ENCODE measurements at places on chromosomes 2 and 18.

DNA sequence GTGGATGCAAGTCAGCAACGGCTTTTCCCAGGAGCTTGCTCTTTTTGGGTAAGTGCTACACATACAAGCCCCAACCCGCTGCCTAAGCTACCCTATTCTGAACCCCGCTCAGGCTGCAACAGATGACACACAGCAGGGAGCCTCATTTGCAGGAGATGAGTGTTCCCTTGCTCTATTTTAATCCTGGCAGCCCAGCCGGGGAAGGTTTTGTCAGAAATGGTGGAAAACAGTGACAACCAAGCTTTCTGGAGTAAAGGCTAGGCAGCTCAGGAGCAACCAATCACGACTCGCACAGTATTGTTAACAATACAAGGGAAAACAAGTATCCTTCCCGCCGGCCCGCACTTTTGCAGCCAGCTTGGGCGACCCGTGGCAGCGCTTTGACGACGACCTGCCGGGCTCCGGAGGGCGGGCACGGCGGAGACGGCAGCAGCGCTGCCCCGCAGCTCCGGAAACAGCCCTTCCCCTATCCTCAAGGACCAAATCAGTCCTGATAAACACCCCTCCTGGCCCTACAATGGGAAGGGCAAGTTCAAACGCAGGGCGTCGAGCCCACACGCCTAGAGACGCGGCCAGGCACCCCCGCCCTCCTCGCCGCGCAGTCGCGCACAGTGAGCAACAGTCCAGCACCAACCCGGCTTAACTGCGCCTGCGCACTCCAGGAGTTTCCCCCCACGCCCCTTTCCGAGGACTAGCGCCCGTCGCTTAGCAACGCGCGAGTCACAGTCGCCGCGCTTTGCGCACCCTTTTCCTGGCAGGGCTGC is 74.3 kb upstream of the TSPYL6 start:
- DNase-seq, result peak; percentile 86

DNA sequence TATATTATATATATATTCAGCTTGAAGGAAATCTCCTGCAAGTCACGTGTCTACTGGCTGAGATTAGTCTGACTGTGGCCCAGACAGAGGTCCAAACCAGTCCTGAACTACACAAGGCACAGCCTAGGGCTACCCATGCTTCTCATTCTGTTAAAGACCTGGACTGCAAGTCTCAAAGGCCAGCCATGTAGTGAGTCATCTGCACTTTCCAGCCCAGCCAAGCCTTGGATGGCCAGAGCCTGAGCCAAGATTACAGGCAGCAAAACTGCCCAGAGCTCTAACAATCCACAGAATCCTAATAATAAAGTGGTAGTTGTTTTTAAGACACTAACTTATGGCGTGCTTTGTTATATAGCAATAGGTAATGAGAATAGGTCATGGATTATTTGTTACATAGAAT is 259.6 kb downstream of the SS18 start:
- DNase-seq, result no peak

DNA sequence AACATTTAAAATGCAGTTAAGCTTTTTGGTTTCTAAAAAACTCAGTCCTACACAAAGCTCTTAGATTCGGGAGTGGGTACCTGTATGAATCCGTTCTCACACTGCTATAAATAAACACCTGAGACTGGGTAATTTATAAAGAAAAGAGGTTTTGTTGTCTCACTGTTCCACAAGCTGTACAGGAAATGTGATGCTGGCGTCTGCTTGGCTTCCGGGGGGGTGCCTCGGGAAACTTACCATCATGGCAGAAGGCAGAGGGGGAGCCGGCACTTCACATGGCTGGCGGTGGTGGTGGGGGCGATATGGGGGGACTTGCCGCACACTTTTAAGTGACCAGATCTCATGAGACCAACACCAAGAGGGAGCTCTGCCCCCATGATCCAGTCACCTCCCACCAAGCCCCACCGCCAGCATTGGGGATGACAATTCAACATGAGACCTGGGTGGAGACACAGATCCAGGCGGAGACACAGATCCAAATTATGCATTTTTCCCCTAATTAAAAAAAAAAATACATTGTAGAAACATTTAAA is 222.5 kb downstream of the GBX2 start:
- no peak for DNase-seq

GRCh38 chr18:65607161-65607560 is 143.7 kb upstream of the CDH7 start:
- DNase-seq, result no peak

- DNase-seq, result no peak
Measured at GRCh38 chr2:227853765-227854271, 17.6 kb upstream of the DAW1 start.

GRCh38 chr2:238381341-238382115 is 45.2 kb upstream of the ASB1 start:
- DNase-seq, result no peak

GRCh38 chr2:204445149-204445548 is 100.1 kb upstream of the PARD3B start:
- no peak for DNase-seq

DNA sequence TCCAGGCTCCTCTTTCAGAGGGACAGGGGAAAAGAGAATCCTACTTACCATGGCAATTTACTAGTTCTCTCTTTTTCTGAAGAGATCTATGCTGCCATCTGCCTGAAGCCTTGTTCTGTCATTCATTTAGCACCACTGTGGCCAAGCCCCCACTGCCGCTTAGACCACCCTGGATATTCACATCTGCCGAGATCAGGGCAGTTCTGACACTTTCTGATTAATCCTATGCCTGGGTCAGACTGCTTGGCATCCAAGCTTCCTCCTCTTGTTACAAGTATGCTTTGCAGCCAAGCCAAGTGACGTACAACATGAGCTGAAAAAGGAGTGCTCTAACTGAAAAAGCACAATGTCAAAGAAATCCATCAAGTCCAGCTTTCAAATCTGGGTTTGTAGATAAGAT is 332.6 kb downstream of the SUCLG1 start:
- DNase-seq, result no peak

- DNase-seq, result no peak
Measured at GRCh38 chr18:44548291-44549221, 132.1 kb upstream of the SETBP1 start.

GRCh38 chr2:127110985-127111384 is 4.0 kb upstream of the BIN1 start:
- DNase-seq, result no peak

- peak; percentile 21 for DNase-seq
Measured at GRCh38 chr2:18178736-18179349, 300.4 kb downstream of the KCNS3 start.

DNA sequence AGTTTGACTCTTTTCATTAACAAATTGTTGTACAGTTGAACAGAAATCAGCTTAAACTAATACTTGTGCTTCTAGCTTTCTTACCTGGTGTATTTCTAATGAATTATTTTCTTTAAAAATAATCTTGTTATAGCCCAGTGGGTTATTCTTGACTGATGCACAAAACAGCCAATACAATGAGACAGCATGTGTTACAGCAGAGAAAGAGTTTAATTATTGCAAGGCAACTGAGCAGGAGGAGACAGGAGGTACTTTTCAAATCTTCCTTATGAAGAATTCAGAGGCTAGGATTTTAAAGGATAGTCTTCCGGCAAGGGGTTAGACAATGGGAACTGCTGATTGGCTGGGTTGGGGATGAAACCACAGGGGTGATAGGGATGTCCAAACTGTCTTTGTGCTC is 64.5 kb upstream of the TPO start:
- DNase-seq, result no peak

- no peak for DNase-seq
Measured at GRCh38 chr2:38613849-38614213, 11.1 kb upstream of the HNRNPLL start.

DNA sequence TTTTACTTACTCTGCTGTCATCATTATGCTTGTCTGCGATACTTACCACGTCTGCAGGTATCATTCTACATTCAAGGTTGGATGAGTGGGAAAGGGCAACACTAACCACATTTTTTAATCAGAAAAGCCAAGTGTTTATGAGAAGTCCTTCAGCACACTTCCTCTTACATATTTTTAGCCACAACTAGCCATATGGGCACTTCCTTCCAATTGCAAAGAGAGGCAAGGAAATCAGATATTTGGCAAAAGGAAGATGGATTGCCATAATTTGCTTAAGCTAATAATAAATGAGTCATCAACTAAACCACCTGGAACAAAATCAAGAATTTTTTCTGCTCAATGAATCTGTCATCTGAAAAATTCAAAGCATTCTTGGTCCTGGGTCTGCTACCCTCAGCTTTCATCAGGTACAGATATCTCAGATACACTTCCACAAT is 16.7 kb upstream of the MRO start:
- no peak for DNase-seq

- no peak for DNase-seq
Measured at GRCh38 chr2:134240061-134240460, 13.8 kb upstream of the MGAT5 start.

- DNase-seq, result no peak
Measured at GRCh38 chr18:53686965-53687364, 537.5 kb downstream of the MBD2 start.

DNA sequence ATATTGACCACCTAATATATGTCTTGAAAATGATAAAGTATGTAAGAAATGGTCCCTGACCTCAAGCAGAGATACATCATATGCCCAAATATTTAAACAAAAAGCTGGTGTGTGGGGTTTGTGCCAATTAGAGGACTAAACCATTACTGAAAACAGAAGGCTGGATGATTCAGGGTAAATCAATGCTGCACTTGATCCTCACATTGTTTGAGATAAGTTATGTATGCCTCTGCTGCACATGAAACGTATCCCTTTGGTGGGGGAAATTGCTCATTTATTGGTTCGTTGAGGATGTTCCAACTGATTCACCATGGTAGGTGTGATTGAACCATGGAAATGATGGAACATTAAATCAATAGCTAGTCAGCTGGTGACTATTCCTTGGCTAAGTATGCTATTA is 24.7 kb upstream of the DARS1 start:
- DNase-seq, result no peak

GRCh38 chr2:158410132-158410531 is 46.4 kb downstream of the CCDC148 start:
- no peak for DNase-seq

DNA sequence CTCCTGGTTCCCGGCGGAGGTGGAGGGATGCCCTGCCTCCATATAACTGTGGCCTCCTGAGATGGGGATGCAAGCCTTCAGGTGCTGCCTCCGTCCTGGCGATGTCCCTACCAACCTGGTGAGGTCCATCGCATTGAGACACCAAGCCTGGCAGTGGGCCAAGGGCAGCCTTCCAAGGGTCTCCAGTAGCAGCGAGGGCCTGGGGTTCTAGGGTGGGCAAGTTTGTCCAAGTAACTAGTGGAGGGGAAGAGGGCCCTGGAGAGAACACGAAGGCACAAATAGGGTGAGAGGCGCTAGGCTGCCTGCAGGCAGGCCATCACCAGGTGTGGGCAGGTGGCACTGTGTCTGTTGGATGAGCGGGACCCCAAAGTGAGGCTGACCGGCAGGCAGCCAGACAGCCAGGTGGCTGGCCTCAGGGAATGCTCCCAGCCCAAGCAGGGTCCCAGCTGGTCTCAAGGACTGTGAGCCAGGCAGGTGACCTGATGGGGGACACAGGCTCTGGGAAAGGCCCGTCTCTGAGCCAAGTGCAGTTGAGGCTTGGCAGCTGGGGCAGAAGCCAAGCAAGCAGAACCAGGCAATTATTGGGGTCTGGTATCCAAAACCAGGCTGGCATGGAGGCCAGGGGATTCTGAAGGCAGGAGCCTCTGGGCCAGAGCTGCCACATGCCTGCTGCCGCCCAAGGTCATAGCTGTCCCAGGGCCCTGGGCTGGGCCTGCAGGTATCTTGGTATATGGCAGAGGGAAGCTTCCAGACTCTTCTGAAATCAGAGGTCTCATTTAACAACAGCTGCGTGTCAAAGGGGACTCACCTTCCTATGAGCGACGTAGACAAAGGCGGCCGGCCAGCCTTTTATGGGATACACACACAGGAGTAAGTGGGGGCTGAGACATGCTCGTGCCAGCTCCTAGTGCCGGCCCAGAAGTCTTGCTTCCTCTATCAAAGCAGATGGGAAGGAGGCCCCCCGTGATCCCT is 23.4 kb downstream of the RAMP1 start:
- no peak for DNase-seq

- no peak for DNase-seq
Measured at GRCh38 chr2:172248785-172249187, 146.1 kb upstream of the DLX2 start.

DNA sequence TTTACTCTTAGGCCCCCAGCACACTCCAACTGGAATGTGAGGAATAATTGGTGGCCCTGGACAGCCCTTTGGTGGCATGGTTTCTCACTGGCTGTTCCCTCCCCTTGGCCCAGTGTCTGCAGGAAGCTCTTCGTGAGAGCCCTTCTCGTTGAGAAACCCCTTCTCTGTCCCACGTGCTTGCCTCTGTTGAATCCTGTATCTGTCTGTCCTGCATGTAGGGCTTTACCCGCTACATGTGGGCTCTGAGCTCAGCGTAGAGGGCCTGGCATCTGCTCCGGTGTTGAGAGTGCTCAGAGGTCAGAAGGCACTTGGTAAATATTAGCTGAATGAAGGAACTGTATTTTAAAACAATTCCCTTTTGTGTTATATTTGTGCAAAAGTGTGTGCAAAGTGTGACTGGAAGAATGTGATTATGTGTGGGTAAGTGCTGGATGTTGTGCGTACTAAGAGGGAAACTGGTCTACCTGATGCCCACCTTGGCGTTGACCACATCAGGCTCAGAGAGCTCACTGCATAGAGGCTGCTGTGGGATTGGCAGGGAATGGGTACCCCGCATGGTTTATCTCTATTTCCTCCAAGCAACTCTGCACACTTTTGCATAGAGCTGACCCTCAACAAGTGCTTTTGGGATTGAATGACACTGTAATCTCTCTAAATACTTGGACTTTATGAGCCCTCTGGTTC is 40.0 kb downstream of the RNF144A start:
- no peak for DNase-seq

GRCh38 chr2:29698216-29698615 is 223.2 kb downstream of the ALK start:
- DNase-seq, result no peak

DNA sequence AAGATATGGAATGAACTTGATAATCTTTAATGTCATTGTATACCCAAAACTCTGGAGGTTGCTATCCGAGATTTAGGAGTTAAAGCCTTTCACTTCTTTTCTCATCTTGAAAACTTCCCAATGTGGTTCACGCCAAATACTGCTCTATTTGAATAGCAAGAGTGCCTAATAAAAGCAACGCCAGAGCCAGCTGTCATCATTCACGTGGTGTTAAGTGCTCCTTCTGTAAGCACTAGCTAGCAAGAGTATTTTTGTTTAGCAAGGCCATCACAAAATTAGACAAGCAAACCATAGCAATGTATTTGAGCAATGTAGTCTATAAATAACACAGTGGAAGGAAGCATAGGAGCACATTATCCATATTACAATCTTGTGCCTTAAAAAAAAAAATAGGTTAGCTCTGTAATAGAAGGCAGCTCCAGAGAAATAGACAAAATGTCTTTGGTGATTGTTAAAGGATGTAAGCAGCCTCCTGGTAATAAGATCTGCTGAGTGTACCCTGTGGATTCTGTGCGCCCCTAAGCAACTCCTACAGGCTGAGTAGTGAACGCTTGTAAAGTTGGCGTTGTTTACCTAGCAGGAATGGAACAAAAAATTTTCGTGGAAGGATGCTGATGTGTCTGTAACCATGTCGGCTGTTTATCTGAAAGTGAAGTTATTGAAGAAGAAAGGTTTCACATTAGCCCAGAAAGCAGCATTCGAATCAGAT is 518.0 kb downstream of the CNTNAP5 start:
- DNase-seq, result no peak
